ENCODE measurements at places on chromosomes 5 and 9.
A peak's percentile ranks its signal among the peaks of the same experiment; 100 is the strongest.

DNA sequence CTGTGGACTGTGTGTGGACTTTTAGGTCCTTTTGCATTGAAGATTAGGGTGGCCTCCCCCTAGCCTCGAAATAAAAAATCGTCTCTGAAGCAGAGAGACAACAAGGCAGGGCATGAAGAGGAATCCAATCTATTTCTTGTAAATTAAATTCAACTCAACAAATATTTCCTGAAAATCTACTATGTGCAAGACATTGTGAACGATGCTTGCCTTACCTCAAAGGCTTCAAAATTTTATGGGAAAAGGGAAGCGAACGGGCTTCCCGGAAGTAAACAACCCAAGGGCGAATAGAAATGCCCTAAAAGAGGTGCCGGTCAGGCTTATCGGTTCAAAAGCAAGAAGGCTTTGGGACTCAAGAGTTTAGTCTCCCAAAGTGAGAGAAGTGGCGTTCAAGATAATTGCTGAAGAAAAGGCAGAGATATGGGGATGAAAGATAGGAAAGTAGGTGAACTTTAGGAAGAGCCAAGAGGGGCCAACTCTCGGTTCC lies 525 bp downstream of the KIF24 start:
- no peak for DNase-seq

- DNase-seq: no peak
Measured at GRCh38 chr5:141493500-141494422, 4.9 kb downstream of the PCDHGC5 start.

GRCh38 chr5:1565737-1566734 lies 42.3 kb upstream of the LPCAT1 start:
- no peak for DNase-seq

DNA sequence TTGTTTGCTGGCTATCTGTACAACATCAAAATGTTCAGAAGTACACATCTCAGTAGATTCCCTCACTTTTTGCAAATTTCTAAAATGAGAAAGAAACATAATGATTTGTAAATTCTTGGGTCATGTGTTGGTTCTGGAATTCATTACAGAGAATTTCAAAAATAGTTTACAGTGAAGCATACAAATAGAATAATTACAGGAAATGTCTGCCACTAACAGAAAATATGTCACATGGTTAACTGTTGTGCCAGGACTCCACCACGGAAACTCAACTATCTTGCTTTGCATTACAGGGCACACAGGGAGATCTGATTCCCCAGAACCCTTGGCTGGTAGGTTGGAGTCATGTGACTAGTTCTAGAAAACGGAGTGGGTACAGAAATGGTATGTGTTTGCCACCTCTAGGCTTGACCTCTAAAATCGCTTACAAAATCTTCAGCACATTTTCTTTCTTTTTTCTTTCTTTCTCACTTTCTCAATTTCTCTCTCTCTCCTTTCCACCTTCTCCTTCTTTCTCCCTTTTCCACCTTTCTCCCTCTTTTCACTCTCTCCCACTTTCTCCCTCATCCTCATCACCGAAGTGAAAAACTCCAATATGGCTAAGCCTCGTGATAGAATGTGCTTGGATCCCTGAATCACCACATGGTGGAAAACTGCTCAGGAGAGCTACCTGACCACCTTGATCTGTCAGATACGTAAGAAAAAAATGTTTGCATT lies 32.4 kb downstream of the RASEF start:
- DNase-seq: no peak

DNA sequence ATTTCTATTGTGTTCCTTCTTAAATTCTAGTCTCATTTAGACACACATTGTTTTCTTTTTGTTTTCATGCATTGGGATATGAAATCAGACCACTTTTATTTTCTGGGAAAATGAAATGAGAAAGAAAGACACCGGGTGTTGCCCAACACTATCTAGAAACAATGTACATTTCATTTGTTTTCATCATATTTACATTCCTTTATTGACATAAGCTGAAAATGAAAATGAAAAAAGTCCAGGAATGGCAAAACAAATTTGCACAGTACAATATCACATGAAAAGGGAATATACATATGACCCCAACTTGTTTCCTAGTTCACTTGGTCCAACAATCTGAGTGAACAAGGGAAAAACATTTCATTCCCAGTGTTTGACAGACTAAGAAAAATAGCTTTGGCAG lies 20.7 kb downstream of the IFNE start:
- no peak for DNase-seq

DNA sequence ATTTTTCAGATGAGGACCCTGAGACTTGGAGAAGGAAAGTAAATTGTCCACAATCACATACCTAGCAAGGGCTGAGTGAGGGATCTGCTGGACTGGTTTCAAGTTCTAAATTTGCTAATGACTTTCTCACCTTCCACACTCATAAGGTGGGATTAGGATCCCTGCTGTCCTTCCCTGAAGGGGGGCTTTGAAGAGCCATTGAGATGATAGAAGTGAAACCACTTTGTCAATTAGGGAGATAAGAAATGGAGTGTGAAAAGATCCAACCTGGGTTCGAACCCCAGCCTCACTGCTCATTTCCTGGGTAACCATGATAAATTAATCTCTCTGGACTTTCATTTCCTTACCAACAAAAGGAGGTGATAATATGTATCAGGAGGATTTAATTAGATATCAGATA lies 32.7 kb upstream of the FOXE1 start:
- DNase-seq: no peak

DNA sequence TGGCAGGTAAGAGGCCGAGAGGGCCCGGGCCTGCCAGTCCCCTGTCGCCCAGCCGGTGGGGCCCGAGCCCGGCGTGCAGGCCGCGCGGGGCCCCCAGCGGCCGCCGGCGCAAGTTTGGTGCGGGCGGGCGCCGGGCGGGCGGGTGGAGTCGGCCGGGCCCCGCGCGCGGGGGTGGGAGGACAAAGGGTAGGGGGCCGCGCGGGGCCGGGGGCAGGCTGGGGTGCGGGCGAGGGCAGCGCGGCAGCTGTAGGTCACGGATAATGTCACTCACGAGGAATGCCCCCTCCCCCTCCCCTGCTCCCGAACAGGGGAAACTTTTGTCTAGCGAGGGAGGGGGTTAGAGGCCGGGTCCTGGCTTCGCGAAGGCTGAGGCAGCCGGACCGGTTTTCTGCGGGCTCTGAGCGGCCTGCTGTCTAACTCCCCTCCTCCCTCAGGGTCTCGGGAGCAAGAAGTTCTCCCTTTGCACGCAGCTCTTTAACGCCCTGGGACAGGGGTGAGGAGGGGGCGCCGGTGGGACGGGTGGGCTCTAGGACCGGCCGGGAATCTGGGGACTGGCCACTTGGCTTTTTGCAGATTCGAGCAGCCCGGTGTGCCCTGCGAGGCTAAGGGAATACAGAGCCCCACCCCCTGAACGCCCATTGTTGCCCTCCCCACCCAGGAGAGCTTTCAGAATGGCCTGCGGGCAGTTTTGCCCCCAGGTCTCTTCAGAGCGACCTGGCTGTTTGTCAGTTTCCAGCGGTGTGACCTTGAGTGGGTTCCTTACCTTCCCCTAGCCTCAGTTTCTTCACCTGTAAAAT lies 21.3 kb upstream of the NDST1 start:
- peak; percentile 60 for DNase-seq

DNA sequence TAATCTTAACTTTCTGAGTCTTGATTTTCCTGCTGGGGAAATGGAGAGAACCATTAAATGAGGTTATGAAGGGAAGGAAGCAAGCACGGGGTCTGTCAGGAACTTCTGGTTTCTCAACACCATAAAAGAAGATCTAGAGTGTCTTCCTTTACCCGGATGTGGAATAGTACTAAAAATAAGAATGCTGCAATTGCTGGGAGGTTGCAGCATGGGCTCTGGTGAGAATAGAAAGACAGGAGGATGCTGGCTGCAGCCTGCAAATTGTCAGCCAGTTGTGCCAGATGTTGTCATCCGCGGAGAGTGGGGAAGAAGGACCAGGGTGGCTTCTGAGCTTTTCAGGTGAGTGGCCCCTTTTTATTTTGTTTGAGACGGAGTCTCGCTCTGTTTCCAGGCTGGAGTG lies 69.3 kb upstream of the STC2 start:
- DNase-seq: peak; percentile 3

DNA sequence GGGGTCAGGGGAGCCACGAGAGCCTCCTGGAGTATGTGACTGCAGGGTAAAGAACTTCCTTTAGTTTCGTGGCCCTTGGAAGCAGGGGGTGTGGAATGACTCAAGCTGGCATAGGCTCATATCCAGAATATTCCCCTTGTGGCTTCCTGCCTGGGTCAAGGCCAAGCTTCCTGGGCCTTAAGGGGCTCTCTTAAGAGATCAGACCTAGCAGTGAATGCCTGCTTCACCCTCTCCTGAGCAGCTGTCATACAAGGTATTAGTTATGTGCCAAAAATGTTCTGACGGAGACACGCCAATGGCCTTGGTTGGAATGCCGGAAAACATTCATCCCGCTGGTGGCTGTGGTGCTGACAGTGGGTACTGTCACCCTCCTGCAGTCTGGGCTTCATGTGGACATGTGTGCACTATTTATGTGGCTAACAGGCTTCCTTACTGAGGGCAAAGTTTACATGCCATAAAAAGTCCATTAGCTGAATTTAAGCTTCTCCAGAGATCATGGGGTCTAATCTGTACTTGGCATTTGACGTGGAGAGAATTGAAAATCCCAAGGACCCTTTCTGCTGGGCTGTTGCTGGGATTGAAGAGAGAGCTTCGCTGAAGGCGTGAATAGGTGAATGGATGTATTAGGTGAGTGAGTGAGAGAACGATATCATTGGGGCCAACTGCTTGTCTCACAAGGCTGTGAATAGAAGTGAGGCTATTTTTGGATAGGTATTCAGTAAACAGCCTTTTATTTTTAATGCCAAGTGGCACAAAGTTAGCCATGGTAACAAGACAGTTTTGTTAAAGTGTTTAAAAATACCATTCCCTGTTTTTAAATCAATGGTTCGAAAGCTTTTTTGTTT lies 156.8 kb downstream of the MACROH2A1 start:
- no peak for DNase-seq

DNA sequence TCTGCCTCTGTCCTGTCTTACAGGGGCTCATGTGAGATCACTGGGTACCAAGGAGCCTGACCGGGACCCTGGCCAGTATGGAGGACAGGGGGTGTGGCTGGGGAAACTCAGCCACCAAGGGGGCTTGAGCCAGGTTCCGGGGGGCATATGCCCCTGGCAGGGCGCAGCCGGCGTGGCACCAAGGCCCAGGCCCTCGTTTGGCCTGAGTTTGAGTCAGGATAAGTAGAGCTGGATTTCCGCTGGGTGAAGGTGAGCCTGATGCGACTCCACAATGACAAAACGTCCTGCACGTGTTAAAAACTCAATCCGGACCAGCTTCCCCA lies 616 bp upstream of the TSPAN17 start:
- DNase-seq: no peak

GRCh38 chr5:66596636-66597182 lies 516 bp downstream of the MAST4 start:
- DNase-seq: peak; percentile 32

- no peak for DNase-seq
Measured at GRCh38 chr9:111630964-111631213, 245 bp upstream of the DNAJC25 start.

DNA sequence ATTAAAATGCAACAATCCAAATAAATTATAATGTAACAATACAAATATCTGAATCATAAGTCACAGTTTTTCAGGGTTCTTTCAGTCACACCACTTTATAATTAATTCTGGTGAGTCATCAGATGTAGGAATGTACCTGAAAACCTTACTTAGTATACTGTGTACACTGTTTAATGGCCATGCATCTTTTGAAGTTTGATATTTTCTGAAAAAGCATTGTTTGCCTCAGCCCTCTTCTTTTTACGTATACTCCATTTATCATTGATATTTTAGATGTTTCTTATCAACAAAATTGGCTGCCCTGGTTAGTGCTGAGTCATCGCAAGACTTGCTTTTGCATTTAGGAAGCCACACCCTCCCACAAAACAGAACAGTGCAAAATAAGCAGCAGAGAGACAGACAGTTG lies 218.6 kb downstream of the PJA2 start:
- peak; percentile 24 for DNase-seq

- DNase-seq: no peak
Measured at GRCh38 chr9:112166176-112167140, 8.6 kb downstream of the SUSD1 start.

- DNase-seq: peak; percentile 28
Measured at GRCh38 chr5:14672082-14672481, 7.6 kb downstream of the OTULIN start.

DNA sequence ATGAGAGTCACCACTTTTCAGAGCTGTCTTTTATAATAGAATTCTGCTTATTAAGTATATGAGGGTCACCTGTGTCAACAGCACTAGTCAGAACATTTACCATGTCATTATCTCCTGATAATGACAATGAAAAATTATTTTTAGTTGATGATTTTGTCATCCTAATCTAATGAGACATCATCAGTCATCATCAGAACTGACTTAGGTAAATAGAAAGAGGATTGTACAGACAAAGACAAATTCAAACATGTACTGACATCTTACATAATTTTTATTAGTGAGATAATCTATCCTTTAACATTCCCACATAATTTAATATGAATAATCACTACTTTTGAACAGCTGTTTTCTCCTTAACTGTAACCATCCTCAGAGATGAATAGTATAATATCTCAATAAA lies 22.6 kb downstream of the CDH9 start:
- DNase-seq: no peak
